ENCODE measurements at places on chromosomes 13 and 19.

GRCh38 chr19:29978080-29978479, 36.0 kb downstream of the URI1 start:
- DNase-seq = peak; percentile 59

DNA sequence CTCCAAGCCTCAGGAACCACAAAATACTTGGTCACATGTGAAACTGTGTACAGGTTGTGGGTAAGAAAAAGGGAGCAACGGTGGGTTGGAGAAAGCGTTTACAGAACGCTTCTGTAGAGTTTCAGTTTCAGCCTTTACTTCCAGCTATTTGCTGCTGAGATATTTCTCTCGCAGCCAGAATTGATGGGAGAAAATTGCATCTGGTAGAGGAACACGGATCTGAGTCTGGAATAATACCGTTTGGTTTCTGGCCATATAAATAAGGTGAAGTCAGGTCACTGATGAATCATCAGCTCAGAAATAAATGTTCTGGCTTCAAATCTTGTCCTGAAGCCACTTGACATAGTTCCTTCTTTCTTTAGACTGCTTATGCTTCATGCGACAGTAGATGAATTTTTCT, 20.3 kb upstream of the RFC3 start:
- peak; percentile 49 for DNase-seq

- DNase-seq = no peak
Observed at GRCh38 chr19:38840583-38840968, 9.0 kb upstream of the ECH1 start.

- no peak for DNase-seq
Observed at GRCh38 chr13:86725105-86725504, 925.9 kb upstream of the SLITRK6 start.

DNA sequence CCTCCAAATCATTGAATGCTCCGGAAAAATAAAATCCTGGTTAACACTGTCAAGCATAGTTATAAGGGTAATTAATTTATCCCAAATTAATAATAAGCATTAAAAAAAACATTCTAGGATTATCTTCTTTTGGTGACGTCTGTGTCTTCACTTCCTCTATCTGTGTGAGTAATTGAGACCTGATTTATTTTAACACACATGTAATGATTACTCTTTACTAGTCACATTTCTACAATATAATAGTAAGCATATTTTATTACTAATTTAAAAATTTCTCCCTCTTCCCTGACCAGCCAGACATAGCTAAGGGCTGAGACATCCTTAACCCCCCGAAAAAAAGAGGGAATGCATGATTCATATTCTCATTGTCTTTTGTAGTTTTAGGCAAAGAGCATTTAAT, 2.3 kb downstream of the FNDC3A start:
- DNase-seq = peak; percentile 24

DNA sequence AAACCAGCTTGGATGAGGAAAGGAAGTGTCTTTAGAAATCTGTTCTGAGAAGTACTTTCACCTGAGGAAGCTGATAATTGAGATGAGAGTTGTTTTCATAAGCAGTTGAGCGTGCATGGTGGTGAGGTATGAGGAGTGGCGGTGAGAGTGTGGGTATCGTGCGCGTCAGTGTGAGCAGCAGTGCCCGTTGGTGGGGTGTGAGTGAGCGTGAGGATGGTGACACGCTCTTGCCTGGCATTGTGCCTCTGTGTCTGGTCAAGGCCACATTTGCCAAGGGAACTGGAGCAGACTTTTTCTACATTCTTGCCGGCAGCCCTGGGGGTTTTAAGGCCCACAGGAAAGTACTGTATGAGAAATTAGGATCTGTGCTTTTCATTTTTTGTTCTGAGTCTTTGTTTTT, 36.5 kb upstream of the TEX29 start:
- DNase-seq = no peak

DNA sequence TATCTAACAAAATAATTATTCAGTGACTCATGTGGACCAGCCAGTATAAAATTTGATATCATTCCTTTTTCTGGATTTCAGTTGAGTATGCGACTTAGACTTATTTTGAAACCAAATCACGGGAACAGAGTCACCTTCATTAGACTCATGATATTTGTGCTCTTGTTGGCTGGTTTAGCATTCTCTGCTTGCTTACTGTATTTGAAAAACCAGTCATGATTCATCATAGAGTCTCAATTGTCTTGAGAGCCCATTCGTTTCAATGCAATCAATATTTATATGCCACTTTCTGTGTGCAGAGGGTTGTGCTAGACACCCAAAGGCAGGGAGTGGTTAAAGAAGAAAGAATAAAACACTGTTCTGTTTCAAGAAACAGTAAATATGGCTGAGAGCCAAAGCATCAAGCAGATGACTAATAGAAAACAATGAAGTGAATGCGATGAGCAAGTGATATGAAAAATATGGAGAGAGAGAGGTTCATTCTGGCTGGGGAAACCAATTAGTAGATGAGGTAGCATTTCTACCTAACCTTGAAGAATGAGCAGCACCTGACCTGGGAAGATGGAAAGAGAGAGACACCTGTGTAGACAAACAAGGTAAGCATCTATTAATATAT, 99.6 kb upstream of the MBNL2 start:
- DNase-seq = no peak

DNA sequence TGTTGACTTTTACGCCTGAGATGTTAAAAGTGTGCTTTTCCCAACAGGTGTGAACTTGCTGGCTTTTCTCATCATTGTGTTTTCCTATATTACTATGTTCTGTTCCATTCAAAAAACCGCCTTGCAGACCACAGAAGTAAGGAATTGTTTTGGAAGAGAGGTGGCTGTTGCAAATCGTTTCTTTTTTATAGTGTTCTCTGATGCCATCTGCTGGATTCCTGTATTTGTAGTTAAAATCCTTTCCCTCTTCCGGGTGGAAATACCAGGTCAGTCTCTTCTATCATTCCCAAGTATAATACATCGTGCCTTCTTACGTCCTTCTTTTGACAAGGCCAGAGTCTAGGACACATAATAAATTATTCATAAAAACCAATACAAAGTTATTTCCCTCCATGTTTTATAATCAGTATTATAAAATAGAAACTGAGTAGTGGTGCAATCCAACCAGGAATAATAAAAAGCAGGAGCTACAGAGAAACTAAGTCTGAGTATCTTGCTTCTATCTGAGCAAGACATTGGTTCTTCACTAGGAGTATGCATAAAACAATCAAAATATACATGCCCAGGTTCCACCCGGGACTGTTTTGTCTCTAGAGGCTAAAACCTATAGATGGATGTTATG, 57.9 kb downstream of the RXFP2 start:
- peak; percentile 37 for DNase-seq

GRCh38 chr19:2735374-2735773, 4.4 kb downstream of the SLC39A3 start:
- no peak for DNase-seq

GRCh38 chr19:54572696-54573311, 786 bp upstream of the LILRA2 start:
- peak; percentile 96 for DNase-seq

GRCh38 chr19:49894011-49894664, 2.5 kb downstream of the IL4I1 start:
- DNase-seq = no peak

- no peak for DNase-seq
Observed at GRCh38 chr13:40121722-40122121, 466.3 kb downstream of the COG6 start.

- peak; percentile 91 for DNase-seq
Observed at GRCh38 chr13:41851351-41851750, 109.6 kb downstream of the VWA8 start.

DNA sequence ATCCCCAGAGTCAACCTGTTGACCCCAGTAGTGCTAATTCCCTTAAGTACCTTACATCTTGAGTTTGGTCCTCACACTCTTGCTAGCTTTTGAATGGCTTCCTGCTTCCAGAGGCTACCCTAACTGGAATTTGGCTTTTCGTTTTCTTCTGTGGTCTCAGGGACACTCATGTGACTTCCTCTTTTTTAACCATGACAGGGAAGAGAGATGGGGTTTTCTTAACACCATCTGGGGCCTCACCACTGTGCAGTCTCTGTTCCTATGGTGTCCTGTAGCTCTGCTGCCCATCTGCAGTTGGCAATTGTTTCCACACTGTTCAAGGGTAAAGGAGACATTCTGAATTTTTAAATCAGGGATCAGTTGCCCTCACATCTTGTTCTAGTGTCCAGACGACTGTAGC, 66.7 kb downstream of the SLC10A2 start:
- DNase-seq = peak; percentile 1

GRCh38 chr19:10517361-10517759, at the start of gene S1PR5:
Gene S1PR5 (minus strand): TSS chr19:10517447. CDS start chr19:10515011, 2,436 bp downstream.
- peak; percentile 35 for DNase-seq

GRCh38 chr19:38506723-38507550, 73.4 kb downstream of the RYR1 start:
- peak; percentile 96 for DNase-seq

DNA sequence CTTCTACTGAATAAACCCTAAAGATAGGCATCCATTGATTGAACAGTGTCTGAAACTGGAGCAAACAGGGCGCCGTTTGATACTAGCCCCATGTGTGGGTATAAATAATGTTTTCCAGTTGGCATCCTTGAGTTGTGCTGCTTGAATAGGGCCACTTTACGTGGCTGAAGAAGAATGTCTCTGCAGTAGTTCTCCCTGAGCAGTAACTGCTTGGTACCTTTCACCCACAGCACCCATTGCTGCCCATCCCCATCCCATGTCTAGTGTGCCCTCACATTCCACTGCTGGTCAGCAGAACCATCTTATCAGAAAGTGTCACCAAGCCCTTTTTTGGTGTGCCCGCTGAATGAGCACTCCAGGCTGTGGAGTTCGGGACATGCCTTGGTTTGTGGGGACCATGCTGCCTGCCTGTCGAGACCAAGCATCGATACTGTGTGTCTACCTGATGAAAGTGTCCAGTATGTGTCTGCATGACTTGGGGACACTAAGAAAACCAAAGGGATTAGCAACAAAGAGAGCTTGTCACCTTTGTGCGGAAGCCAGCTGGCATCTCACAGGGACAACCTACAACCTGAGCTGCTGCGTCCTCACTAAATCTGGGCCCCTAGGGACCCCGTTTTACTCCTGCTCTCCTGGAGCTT, 162.0 kb downstream of the TM9SF2 start:
- no peak for DNase-seq

- DNase-seq = peak; percentile 74
Observed at GRCh38 chr19:40908976-40909375, 26.9 kb upstream of the CYP2A7 start.

DNA sequence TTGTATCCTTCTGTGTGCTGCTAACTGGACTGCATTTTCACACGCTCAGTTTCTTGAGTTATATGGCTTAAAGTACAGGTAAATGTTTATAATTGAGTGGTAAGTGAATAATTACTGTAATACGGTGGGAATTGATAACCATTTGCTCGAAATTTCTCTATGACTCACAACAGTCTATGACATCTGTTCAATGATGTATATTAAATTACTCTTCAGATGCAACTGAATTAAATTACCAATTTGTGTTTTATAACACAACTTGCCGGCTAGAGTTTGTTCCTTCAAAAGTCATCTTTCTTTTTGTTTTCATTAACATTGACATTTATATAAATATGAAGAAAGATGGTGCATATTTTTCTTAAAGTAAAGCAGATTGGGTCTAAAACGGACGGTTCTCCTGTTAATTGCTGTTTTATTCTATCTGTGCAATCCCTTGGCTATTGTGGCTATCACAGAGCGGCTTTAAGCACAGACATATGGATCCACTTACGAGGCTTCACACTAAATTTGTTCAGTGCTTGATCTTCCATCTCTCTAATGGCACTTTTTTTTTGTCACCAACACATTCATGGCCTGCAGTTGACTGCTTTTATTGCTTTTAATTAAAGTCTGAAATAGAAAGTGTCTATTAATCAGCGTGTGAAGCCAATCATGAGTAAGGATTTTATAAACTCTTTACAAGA, 1291.6 kb upstream of the SLC10A2 start:
- no peak for DNase-seq

DNA sequence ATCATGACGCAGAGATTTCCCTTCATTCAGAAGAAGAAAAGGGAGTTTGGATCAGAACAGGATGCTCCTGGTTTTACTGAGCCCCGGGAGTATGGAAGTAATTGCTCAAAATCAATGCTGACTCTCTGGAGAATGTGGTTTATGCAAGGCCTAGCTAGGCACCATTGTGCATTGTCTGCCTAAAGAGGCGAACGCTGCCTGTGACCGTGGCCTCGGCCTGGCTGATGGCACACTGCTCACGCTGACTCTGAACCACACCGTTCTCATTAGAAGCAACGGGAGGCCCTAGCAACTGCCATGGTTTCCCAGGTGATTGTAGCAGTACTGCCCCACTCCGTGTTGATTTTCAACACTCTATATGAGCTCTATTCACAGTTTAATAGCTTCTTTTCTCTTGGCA, 41.7 kb upstream of the UBL3 start:
- DNase-seq = no peak

- no peak for DNase-seq
Observed at GRCh38 chr19:41945135-41945766, 13.9 kb downstream of the RABAC1 start.

- no peak for DNase-seq
Observed at GRCh38 chr13:21399741-21400140, 59.4 kb downstream of the ZDHHC20 start.

GRCh38 chr19:18340990-18341868, 831 bp downstream of the PGPEP1 start:
- DNase-seq = peak; percentile 88

- peak; percentile 99 for DNase-seq
Observed at GRCh38 chr19:12722566-12723380, 959 bp downstream of the TNPO2 start.

DNA sequence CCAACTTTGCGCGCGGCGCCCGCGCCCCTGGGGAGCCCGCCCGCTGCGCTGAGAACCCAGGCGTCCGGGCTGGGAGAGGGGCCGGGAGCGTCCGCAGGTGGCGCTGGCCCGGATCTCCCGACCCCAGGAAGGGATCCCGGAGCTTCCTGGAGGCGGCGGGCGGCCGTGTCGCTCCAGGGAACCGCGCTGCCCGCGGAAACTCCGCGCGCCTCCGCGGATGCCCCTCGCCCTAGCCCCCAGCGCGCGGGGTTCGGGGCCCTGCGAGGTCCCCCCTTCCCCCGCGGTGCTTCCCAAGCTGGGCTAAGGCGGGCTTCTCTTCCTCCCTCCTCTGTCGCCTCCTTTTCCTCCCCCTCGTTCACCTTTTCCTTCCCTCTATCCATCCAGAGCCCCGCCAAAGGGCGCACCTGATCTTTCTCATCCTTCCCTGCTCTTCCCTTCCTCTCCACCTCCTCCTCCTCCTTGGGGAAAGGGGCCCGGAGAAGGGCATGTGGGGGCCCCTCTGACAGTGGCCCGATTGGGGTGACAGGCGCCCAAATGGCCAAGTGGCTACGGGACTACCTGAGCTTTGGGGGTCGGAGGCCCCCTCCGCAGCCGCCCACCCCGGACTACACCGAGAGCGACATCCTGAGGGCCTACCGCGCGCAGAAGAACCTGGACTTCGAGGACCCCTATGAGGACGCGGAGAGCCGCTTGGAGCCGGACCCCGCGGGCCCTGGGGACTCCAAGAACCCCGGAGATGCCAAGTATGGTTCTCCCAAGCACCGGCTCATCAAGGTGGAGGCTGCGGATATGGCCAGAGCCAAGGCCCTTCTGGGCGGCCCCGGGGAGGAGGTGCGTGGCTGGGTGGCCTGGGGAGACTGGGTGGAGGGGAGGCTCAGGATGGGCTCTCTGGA, 710 bp downstream of the SHD start:
- no peak for DNase-seq

Data from suppressor macrophage treated with lipopolysaccharide for 1 hour (primary cell).